T-cell (primary cell): ENCODE measurements at places on chromosomes 11 and 22.

DNA sequence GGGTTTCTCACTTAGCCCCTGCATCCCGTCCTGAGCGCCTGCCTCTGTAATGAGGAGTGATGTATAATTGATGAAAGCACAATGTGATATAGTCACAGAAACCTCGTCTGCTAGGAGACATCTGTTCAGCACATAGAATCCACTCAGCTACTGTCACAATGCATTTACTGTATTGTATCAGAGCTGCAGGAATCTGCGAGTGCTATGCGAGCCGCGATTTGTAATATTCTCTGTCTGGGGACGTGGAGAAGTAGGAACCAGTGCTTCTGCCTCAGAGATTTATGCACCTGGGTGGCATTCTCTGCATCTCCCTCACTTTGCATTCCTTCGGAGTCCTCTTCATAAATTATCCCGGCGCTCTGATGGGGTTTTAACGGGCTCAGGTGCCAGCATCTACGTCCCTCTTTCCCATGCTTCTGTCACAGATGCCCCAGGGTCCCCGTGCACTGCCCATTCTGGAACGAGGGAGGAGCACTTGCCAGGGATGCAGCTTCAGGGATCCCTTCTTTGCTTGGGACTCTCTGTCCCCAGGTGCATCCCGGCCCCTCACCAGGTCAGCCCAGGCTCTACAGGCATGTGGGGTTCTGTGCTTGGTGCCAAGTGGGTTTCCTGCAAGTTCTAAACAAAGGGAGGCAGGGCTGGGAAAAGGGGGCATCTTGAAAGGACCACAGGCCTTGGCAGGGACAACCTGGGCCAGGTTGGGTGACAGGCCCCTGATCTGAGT lies 205.5 kb downstream of the DSCAML1 start:
- no peak for DNase-seq

DNA sequence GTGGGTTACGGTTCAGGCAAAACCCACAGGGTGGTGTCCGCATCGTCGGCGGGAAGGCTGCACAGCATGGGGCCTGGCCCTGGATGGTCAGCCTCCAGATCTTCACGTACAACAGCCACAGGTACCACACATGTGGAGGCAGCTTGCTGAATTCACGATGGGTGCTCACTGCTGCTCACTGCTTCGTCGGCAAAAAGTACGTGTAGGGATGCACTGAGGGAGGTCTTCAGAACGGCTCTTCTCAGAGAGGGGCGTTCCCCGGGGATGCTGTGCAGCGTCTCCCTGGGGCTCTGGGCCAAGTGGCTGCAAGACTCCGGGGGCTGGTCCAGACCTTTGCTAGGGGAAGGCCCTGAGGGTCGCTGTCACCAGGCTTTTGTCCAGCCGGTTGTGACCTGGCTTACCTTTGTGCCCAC lies 1.3 kb downstream of the ACR start:
- DNase-seq = no peak

DNA sequence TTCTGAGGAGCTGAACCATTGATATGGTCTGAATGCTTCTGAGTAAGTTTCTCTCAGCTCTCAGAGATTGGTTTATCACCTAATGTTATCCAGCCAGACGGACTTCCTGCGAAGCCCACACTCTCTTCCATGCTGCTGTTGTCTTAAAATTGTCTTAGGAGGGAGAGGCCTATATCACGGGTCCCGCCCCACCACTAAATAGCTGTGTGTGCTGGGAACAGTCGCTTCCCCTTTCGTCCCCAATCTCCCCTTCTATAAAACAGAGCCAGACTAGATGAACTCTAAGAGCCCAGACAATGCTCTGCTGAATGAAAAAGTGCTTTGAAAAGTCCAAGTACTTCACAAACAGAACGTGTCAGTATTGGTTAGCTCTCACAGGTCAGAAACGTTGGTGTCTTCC lies 81.4 kb upstream of the AKIP1 start:
- DNase-seq = no peak

DNA sequence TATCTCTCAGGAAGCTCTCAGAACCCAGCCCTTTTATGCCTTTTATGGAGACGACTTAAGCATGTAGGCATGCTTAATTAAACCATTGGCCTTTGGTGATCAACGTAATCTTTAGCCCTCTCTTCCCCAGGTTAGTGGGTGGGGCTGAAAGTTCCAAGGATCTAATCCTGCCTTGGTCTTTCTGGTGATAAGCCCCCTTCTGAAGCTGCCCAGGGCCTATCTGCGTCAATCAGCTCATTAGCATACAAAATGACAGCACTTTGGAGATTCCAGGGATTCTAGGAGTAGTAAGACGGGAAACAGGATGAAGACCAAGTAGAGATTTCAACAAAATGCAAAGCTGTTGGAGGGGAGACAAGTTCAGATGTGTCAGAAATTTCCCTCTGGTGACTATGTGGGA lies 3.1 kb downstream of the FAM118A start:
- no peak for DNase-seq

- DNase-seq = no peak
Measured at GRCh38 chr11:86696004-86696403, 23.6 kb upstream of the ME3 start.

DNA sequence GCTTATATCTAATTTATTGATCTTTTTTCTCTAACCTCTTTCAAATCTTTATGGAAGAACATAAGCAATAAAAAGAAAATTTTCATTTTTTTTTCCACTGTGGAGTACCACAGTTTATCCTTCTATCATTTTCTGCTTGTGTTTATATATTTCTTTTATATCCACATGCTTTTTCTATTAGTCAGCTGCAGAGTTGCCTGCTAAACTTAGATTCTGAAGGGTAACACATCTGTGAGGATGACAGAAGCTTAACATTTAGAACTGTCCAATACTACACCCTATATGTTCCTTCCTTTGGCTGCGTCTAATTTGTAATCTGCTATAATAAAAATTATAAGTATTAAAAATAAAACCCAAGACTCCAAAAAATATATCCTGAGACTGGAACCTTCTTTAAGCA lies 20.8 kb downstream of the CCDC90B start:
- no peak for DNase-seq

- no peak for DNase-seq
Measured at GRCh38 chr11:6531267-6531752, 34.2 kb downstream of the DNHD1 start.

DNA sequence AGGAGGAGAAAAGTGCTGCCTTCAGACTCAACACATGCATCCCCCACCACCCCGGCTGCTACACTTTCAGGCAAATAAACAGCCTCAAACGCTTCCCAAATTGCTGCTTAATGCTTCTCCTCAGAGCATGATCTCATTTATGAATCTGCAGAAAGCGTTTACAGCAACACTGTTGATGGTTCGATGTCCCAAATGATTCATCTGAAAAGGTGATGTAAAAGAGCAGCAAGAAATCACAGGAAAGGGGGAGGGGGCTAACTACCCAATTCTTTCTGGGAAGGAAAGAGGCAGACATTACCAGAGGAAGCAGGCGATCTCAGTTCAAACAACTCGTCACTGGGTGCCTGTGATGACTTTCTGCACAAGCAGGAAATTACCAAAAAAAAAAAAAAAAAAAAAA lies 119.6 kb downstream of the TENM4 start:
- no peak for DNase-seq

DNA sequence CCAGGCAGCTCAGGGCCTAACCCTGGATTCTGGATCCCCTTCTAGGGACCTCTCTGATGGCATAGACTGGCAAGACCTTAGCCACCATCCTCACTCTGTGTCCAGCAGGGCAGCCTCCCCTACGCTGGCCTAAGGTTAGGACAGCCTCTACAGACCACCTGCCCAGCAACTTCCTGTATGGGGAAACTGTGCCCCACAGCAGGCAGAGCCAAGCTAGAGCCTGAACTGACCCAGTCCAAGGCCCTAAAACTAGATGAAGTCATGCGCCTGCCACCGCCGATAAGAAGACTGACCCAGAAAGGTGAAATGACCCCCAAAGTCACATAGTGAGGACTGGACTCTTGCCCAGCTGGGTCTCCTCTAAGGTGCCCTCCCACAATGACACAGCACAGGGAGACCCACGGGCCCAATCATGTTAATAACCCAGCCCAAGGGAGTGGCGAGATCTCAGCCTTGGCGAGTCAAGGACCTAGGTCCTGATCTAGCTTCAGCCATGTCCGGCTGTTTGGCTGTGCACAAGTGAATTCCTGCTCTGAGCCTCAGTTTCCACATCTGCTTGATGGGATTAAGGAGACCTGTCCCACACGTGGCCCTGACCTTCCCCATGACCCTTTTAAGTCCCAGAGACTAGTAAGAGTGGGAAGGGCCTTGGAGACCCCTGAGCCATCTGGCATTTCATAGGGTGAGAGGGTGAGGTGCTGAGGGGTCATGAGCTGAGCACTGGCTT lies 17.6 kb downstream of the STARD10 start:
- no peak for DNase-seq

DNA sequence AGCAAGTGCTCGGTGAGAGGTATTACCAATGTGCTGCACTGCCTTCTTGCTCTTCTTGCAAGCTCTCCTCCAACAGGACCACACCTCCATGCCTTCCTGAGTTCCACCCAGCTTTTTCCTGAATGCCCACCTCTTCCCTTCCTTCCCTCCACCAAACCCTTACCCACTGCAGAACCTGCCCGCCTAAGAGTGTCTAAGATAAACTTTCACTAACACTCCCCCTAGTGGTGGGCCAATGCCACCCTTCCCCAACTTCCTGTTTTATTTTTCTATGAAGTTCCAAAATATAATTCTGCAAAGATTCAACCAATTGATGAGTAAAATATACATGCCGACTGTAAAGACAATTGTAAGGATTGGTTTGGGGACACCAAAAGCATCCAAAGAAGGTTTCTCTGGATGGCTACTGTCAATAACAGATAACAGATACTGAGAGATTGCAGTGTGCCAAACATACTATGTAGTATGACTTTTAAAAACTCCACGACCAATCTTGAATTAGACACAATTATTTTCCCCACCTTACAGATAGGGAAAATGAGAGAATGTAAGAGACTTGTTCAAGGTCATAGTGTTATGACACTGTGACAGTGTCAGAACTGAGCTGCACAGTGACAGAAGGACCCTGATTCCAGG lies 38.6 kb upstream of the BMAL1 start:
- peak; percentile 43 for DNase-seq

DNA sequence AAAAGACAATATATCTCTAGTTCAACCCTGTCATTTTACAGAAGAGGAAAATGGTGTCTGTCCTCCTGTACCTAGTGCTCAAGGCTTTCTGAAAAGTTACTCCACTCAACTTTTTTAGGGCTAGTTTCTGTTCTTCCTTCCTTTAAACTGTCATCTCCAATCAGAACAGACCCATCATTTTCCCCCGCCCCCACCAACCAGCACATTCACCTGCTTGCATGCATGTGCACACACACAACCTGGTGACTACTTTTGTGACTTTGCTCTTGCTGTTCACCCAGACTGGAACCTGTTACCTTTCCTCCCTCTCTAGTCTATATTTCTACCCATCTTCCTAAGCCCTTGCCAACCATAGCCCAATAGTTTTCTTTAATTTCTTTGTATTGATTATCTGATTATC lies 5.6 kb downstream of the FBXO7 start:
- DNase-seq = no peak

- no peak for DNase-seq
Measured at GRCh38 chr11:88300888-88301487, 36.5 kb downstream of the CTSC start.

DNA sequence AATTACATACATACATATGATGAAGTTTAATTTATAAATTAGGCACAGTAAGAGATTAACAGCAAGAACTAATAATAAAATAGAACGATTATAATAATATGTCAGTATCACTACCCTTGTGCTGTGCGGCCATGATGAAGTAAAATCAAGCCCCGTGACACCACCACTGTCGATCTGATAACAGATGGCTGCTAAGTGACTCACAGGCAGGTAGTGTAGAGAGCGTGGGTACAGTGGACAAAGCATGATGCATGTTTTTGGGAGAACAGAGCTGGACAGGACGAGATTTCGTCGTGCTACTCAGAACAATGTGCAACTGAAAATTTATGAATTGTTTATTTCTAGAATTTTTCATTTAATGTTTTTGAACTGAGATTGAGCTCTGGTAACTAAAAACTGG lies 108.4 kb upstream of the TIMP3 start:
- no peak for DNase-seq

DNA sequence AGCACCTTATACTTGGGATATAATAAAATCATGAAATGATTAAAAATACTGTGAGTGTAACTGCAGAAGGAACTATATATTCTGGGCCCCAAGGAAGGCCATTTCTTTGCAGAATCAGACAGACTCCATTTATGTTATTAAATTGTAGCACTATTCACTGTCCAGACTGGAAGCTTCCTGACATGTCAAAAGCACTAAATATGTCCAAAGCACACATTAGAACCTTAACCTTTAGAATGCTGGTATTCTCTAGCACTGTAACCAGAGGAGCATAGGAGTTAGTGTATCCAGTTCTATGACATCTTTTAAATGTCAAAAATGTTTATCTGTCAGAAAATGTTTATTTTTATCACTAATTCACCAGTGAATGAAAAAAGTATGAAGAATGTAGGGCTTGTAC lies 246.9 kb downstream of the CADM1 start:
- DNase-seq = no peak

DNA sequence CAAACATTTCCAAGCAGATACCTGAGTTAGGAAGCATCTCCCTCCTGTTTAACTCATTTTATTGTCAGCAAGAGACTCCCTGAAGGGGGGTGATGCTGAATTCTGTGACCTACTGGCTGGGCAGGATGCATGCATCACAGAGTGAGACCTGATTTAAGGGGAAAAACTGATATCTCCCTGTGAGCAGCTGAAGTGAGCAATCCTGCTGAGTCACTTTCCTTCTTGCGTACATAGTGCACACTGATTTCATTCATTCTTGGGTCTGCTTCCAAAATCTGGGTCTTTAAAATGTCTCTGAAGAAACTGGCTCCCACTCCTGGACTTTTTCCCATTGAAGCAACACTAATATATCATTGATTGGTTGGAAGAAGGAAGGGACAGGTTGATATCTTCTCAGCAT lies 23.3 kb downstream of the P4HA3 start:
- DNase-seq = no peak

DNA sequence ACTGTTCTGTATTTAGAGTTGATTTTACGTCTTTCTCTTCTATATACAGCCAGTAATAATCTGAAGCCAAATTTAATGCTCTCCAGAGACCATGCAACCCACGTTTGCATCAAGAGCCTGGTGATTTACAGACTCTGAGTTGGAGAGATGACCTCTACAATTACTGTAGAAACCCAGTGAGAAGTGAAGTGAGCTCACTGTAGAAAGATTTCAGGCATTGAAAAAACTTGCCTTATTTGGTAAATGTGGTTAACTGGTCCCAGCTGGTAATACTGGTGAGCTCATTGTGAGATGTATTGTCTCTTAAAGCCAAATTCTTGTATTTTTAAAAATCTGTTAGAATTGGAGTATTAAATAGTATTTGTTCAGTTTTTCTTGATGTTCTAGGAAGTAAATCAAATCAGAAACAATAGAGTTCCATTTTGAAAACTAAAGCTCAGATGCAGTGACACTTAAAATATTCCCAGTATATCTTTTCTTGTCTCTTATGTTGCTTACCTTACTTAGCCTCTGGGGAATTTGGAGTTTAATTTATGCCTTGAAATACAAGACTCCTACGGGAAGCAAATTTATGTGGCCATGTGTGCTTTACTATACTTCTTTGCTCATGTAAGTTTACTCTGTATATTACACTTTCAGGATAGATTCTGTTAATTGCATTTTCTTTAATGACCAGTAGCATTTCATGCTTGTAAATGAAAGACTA lies 189.9 kb downstream of the ARHGAP42 start:
- DNase-seq = no peak
